H7 (cell line): ENCODE measurements at places on chromosomes 11 and 22.
A peak's percentile ranks its signal among the peaks of the same experiment; 100 is the strongest.

GRCh38 chr22:27154717-27155116 is 497.3 kb downstream of the MIAT start:
- no peak for DNase-seq

DNA sequence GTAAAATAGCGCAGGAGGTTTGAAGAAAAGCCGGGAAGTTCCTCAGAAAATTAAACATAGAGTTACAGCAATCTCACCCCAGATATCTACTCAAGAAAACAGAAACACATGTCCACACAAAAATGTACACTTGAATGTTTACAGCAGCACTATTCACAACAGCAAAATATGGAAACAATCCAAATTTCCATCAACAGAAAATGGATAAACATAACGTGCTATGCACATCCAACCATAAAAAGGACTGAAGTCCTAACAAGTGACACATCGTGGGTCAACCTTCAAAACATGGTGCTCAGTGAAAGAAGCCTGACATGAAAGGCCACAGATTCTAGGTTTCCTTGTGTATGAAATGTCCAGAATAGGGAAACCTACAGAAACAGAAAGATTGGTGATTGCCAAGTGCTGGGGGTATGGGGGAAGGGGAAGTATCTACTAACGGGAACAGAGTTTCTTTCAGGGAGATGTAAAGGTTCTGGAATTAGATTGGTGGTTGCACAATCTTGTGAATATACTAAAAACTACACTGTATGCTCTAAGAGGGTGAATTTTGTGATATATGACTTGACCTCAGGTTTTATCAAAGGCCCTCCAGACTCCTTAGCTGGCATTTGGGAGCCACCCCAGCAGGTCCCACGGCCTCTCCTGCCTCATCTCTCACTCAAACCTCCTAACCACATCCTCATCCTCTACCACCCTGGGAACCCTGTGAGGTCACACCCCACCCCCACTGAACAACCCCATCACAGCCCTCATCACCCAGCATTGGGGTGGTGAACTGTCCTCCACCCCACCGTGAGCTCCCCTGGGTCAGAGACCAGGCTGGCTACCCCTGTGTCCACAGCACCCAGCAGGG is 69.2 kb upstream of the PRR5 start:
- no peak for DNase-seq

DNA sequence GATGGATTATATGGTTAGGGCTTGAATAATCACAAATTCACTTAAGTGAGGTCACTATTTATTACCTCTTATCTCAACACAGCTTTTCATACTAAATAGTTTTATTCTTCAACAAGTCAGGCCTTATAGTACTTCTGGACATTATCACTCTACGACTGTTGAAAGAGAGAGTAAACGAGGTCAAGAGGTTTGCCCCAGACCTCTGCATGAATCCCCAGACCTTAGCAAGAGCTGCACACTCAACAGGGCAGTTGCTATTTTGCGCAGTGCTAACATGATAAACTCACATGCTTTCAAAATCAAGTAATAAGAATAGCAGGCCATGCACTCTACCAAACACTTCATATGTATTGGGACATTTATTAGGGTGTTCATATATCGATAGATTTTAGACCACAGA is 60.5 kb downstream of the DDI1 start:
- DNase-seq: no peak

- no peak for DNase-seq
These were observed 61.0 kb upstream of the CDON start for GRCh38 chr11:126123686-126124085.

DNA sequence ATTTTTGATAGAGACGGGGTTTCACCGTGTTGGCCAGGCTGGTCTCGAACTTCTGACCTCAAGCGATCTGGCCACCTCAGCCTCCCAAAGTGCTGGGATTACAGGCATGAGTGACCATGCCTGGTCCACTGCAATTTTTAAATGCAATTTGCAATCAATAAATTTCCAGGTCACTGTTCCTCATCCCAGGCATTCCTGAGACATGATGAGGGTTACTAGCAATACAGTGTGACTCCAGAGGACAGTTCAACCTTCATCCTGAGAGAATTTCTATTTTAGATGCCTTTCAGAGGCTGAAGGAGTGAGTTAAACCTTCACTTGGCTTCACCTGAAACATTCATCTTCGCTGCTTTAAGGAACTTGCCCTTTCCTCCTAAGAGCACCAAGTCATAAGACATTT is 9.7 kb upstream of the UBASH3B start:
- DNase-seq: no peak

GRCh38 chr22:44701824-44702478 is at the start of gene PRR5:
Gene PRR5 (plus strand): TSS chr22:44702204. CDS start chr22:44702475, 271 bp downstream.
- DNase-seq: peak; percentile 98

DNA sequence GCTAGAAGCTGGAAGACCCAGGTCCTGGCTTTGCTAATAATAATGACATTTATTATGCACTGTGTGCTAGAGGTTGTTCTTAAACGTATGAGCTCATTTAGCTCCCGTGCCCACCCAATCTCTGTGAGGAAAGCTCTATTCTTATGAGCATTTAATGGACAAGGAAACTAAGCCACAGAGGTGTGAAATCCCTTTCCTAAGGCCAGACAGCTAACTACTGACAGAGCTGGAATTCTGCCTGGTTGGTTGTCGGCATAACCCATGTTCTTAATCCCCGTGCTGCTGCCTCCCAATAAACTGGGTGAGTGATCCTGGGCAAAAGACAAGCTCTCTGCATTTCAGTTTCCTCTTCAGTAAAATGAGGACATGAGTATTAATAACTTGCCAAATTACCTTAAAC is 49.4 kb downstream of the SNX19 start:
- DNase-seq: no peak

DNA sequence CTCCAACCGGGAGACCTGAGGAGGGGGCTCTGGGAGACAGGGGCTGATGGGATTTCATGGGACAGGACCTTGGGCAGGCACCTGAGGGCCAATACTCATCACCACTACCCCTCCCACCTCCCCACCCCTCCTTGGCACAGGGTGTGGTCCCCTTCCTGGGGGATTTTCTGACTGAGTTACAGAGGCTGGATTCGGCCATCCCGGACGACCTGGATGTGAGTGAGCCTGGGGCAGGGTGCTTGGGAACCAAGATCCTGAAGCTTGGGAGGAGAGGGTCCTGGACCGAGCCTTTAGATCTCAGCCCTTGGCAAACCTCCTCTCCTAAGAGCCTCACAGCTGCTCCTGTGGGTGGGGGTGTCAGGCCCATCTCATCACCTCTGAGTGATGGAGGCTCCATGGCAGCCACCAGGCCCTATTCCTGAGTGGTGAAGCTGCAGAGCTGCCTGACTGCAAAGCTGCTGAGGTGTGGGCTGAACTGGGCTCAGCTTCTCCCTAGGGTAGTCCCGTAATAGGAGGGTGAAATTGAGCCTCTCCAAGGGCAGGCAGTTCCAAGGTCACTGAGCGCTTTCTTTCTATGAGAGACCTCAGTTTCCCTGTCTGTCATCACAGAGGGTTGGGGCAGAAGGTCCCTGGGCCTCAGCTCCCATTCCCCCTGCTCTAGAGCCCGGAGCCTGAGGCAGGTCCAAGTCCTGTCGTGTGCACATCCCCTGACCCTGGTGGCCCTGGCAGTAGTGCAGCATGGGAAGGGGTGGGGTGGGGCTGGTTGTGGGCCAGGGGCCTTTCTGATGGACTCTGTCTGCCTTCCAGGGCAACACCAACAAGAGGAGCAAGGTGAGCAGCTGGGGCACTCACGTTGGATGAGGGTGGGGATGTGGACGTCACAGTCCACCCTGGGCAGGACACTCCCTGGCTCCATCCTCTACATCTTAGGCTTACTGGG is 6.5 kb downstream of the RGL4 start:
- DNase-seq: peak; percentile 35

GRCh38 chr11:1970956-1971355 is 23.8 kb downstream of the MRPL23 start:
- no peak for DNase-seq

DNA sequence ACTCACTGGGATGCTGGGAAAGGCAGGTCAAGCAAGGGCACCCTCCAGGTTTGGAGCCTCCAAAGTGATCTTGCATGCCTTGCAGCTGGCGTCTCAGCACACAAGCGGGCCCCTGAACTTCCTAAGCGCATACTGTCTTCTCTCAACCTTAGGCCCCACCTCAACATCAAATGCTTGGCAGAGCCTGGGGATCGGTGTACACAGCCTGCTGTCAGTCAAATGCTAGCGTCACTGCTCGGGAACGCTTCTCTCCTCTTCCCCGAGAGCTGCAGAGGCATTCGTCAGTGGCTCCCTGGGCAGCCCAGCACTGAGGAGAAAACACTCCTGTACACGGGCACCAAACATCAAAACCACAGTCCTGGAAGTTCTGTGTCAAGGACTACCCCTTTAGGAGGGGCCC is 124.9 kb downstream of the C11orf58 start:
- no peak for DNase-seq

GRCh38 chr11:117790279-117790678 is 6.7 kb downstream of the DSCAML1 start:
- no peak for DNase-seq

- DNase-seq: no peak
These were observed 1233.0 kb downstream of the JRKL start for GRCh38 chr11:97622795-97623194.

DNA sequence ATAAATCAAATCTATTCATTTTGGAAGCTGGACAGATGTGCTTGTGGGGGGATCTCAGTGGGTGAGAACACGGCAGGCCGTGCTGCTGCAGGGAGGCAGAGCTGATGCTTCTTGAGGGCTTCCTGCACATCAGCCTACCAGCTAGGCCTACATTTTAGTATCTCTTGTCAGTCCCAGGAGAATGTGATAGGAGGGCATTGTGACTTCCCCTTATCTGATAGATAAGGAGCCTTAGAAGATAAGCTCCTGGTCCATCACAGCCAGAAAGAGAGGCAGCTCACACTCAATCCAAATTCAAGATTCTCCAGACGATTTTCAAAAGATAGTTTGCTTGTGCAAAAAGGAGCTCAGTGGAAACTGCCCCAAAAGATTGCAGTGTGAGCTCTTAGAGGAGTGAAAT is 89.0 kb downstream of the SHANK2 start:
- DNase-seq: no peak

DNA sequence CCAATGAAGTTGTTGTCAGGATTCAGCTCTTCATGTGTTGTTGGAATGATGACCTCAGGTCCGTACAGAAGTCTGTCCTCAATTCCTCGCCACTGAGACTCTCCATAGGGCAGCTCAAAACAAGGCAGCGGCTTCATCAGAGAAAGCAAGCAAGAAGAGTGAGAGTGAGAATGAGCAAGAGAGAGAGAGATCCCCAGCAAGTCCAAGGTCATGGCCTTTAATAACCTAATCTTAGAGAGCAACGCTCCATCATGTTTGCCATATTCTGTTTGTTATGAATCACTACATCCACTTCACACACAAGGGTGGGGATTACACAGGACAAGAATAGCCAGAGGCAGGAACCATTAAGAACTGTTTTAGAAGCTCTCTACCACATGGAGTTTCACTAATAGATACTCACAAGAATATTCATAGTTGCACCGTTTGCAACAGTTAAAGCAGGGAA is 23.3 kb upstream of the MMP7 start:
- DNase-seq: no peak

GRCh38 chr11:70548976-70549375 is 150.6 kb downstream of the CTTN start:
- peak; percentile 60 for DNase-seq

- no peak for DNase-seq
These were observed 24.0 kb upstream of the ABTB2 start for GRCh38 chr11:34381775-34382174.

- no peak for DNase-seq
These were observed 921.9 kb upstream of the TENM4 start for GRCh38 chr11:80362563-80363340.

DNA sequence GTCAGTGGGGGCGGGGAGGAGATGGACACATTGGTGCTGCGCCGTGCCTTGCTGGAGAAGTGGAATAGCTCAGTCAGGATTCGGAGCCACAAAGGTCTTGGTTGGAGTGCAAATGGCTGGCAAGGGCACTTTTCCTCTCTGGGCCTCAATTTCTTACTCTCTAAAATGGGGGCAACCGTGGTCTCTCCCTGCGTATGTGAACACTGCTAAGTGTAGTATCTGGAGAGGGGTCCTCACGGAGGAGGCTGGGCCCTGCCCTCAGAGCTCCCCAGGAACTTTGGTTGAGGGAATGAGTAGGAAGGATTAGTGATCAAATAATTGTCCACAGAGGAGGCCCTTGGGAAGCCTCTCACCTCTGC is 521 bp downstream of the P2RY6 start:
- DNase-seq: no peak

DNA sequence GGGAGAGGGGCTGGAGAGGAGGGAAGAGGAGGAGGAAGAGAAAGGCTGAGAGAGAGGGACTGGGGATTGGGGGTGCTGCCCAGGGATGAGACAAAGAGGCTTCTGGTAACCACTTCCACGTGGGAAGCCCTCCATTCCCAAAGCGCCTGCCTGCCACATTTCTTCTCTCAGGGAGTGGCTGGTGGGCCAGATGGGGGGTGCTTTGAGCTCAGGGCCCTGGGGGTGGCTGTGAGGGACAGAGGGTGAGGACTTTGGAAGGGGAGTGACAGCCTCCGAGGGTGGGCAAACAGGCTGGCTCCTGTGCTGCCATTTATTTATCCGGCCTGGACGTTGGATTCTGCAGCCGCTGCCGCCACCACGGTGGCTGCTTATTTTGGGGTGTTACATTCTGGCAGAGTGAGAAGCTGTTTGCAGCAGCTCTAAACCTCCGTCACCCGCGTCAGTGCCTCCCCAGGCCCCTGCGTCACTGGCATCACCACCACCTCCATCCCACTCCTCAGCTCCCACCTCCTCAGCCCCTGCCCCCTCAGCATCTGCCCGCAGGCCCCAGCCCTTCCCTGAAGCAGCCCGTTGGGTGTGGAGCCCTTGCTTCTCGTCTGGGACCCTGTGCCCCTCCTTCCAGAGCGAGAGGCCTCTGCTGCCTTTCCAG is 1.6 kb downstream of the RTN4RL2 start:
- peak; percentile 44 for DNase-seq

- DNase-seq: no peak
These were observed 113.2 kb downstream of the NECTIN1 start for GRCh38 chr11:119615882-119616196.
